ENCODE measurements at places on chromosomes 2 and 18. TPM values are rescaled to one million over a fixed set of nuclear protein-coding genes. Genes with fewer than 3 reads are reported as not detected.

The COL4A3 gene
- 2.5 TPM for total RNA-seq

The SPC25 gene
- 2.5 TPM for total RNA-seq

The ADD2 gene
- total RNA-seq, result 0.42 TPM

The EHD3 gene
- 54.5 TPM for total RNA-seq

The SFTPB gene
- total RNA-seq, result not detected

The AP1S3 gene
- 18.3 TPM for total RNA-seq
